T47D (cell line): ENCODE measurements at places on chromosomes 12 and 14.

GRCh38 chr12:117063162-117063911 lies 35.9 kb downstream of the TESC start:
- DNase-seq = no peak

GRCh38 chr12:1932264-1932777 lies 13.9 kb upstream of the CACNA2D4 start:
- DNase-seq = peak; percentile 77

DNA sequence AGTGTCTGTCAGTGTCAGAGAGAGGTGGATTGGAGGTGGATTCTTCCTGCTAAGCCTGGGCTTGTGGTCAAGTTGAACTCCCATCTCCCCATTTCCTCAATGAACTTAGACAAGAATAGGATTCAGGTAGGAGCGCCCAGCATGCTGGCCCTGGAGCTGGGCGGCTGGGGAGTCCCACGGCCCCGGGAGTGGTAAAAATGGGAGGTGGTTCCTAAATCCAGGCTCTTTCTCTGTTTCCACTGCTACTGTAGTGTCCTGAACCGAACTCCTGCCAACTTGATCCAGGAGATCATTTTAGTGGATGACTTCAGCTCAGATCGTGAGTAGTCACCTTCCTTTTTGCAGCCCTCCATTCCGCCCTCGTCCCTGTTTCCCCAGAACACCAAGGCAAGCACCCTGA lies 65.1 kb downstream of the GALNT16 start:
- DNase-seq = no peak

DNA sequence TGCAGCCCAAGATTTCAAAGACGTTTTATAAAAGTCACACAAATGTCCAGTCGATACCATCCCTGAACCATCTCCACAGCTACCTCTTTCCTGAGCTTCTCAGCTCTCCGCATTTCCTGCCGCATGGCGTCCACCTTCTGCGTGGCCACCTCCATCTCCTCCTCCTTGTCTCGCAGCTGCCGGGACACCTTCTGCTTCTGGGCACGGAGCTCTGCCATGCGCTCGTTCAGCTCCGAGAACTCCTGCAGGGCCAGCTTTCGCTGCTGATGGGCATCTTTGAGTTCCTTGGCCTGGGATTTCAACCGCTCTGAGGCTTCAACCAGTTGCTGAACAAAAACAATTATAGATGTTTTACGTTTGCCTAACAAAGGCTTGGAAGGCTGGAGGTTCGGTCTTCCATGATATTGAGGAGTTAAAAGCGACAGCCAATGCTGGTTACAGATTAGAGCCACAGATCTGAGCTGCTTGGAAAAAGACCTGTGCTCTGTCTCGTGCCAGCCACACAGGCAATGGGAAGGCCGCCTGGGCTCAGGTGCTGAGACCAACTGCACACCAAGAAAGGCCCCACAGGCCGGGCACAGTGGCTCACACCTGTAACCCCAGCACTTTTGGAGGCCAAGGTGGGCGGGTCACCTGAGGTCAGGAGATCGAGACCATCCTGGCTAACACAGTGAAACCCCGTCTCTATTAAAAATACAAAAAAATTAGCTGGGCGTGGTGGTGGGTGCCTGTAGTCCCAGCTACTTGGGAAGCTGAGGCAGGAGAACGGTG lies 49.6 kb downstream of the AMN start:
- no peak for DNase-seq

DNA sequence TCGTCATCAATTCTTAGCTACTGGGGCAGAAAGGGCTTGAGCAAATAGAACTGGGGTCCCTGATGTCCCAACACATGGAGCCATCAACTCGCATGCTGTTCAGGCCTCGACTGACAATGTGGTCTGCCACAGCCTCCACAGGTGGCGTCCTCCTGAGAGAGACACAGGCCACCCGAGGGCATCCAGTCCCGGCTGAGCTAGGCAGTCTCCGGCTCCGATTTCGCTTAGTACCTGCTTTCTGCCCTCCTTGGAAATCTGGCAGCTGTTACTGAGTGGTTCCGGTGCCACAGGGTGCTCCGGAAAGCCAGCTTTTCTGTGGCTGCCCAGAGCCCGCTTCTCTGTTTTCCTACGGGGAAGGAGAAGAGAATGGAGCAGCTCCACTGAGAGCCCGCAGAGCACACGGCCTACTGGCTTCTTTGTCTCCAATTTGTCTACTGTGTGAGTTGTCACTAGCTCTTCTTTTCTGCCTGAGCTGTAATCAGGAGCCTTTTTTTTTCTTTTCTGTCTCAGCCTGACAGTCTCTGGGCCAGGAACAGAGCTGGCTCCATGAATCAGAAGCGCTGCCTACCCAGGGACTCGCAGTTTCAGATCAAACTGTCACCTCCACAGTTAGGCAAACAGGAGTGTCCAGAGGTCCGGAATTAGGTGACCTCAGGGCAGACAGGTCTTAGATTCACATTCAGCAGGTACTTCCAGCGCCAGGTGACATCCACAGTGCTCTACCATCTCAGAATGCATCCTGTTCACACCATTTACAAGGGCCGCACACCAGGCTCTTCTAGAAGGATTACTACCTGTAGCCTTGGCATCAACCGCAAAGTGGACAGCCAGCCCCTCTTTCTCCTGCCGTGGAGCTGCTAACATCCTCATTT lies 73.3 kb downstream of the MOK start:
- DNase-seq = no peak

DNA sequence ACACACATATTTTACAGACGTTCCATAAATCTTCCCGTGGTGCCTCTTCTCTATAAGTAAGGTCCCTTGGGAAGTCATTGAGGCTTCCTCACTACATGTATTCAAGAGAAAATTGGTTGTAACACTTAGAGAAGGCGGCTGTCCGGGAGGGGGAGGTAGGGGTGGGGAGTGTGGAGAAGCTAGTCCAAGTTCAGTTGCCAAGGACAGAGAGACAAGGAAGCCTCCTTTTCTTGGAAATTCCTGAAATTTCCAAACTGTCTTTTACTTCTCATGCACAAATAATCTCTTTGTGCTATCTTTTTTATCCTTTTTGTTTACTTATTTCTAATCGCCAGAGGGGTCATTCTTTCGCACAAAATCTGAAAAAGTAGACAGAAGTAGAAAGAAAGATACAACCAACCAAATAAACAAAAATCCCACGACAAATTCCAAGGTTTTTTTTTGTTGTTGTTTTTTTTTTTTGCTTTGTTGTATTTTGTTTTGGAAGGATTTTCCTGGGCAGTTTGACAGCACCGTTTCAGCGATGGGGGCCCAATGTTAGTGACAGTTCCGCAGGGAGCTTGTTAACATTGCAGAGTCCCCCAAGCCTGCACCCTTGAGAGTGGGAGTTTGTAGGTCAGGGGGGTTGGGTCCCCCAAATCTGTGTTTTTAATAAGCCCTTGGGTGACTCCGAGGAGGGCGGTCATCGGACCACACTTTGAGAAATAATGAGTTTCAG lies 45.2 kb downstream of the MAP1LC3B2 start:
- no peak for DNase-seq

- peak; percentile 62 for DNase-seq
These were observed 831 bp downstream of the CRIP1 start for GRCh38 chr14:105487449-105487985.
